ENCODE measurements at places on chromosomes 4 and X.
A peak's percentile ranks its signal among the peaks of the same experiment; 100 is the strongest.

GRCh38 chrX:2584251-2585157 is 83.7 kb upstream of the DHRSX start:
- no peak for DNase-seq

- no peak for DNase-seq
Measured at GRCh38 chr4:176150704-176151103, 44.7 kb downstream of the SPATA4 start.

DNA sequence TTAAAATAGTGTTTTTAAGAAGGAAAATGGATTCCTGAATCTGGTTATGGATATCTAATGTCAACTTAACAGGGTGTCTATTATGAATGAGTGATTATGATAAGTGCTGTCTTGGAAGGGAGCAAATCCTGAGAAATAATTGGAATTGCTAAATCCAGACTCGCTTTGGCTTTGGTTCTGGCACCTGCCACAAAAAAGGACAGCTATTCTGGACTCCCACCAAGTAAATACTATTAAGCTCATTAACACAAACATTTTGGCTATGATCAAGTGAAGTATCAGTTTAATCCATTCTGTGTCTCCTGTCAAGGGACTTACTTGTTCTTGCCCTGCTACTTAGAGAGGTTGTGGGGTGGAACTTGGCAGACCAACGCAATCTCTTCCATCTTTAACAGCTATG is 403.7 kb downstream of the CENPC start:
- DNase-seq = no peak

GRCh38 chr4:169185133-169185956 is 85.4 kb downstream of the SH3RF1 start:
- no peak for DNase-seq

DNA sequence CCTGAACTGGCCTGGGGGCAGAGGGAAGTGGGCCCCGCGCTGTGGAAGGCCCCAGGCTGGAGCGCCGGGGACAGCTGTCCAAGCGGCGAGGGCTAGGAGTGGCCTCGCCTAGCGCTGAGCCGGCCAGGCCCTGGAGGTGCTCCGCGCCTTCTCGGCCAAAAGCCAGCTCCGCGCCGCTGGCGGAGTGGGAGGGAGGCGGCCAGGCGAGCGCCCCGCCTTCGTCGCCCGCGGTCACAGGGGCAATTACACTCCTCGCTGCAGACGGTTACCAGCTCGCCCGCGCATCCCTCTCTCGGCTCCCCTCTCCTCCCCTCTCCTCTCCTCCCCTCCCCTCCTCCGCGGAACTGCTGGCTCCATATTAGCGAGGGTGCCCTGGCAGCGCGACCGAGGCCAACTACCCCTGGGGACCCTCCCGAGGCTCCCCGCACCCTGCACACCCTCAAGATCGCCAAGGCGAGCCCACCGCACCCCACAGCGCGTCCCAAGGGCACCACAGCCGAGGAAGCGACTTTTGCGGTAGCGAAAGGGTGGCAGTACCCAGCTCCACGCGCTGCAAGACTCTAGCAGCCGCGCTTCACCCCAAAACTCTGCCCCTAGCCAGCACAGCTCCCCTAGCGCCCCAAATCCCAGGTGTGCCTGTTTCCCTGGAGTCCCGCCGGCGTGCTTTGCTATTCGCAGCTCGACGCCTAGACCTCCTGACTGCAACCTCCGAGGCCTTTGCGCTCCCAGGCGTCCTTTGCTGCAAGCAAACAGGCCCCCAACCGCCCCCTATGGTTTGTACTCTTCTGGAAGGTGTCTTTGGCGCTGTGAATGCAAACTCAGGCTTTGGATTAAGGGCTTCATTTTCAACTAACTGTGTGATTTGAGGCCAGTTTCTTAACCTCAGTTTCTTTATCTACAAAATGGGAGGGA is 91.4 kb downstream of the BCOR start:
- DNase-seq = peak; percentile 50

GRCh38 chrX:106935175-106935574 is 15.0 kb downstream of the CLDN2 start:
- DNase-seq = no peak

GRCh38 chr4:38160487-38161207 is 200.4 kb downstream of the PTTG2 start:
- peak; percentile 96 for DNase-seq

- DNase-seq = no peak
Measured at GRCh38 chrX:74890676-74891430, 34.4 kb downstream of the NEXMIF start.

- no peak for DNase-seq
Measured at GRCh38 chr4:85152480-85152879, 186.0 kb upstream of the WDFY3 start.

DNA sequence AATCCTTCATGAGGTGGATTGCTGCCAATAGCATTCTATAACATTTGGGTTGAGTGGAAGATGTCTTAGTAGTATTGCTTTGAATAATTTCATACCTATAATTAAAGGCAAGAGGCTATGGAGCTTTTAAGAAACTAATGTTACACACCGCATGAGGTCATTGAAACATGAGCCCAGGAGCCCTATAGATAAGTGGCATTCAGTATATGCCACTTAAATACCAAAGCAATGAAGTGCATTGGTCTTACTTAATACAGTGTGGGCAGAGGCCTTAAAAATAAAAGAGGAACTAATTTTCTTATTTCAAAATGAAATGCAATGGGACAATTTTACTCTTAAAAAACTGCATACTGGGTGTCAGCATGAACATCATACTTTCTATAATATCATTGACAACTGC is 47.5 kb downstream of the SPATA18 start:
- DNase-seq = no peak

DNA sequence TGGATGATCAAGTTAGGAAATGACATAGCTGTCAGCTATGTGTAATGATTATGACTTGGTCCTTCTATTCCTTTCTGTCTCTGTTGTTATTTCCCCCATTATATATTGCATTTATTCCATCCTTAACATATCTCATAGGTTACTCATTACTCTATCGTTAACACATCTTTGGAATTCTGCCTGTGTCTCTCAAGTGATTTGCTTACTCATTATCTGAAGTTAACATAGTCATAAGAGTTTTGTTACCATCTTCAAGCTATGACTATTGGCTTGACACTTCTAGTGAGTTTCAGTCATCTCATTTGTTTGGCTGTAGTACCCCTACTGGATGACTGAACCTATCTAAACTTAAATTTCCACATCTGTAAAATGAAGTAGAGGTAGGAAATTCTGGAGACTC is 286.1 kb upstream of the PPP1R2C start:
- DNase-seq = no peak

DNA sequence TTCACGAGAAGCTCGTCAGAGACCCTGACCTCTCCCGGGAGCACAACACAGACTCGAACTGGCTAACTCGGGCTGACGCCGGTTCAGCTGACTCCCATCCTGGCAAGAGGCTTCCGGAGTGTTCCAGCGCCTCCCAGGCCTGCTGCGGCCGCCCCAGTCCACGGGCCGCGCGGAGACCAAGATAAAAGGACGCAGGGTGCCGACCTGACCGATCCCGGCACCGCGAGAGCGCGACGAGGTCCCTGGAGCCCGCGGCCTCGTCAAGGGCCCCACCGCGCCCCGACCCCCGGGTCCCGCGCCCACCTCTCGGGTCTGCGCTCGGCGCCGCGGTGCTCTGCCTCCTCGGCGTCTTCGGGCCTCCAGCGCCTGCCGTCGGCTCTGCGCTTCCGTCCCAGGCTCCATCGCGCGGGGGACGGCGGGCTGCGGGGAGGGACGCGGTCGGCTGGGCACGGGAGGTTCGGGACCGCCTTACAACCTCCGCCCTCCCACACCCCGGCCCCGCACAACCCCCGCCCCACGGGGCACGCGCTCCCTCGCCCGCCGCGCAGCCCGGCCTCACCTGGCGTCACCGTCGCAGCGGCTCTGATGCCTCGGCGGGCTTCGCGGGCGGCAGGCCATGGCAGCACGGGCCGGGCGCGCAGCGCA is 426 bp downstream of the SLBP start:
- DNase-seq = peak; percentile 39

- no peak for DNase-seq
Measured at GRCh38 chrX:76920607-76921006, 493.1 kb downstream of the MAGEE1 start.

DNA sequence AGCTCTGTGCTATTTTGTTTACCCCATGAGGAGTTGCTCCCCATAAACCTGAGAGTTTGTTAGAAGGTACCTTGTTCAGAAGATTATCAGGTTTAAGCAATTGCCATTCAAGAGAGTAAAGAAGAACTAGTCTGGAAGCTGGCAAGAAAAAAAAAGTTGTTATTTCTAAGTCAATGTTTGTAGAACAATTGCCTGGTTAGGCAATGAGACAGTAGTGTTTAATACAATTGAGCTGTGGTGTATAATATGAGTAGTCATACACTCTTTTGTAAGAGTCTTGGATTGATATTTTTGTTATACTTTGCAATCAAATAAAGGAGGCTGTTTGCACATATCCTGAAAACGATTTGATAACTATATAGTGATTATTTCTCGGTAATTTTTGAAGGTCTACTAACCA is 44.7 kb downstream of the GALNT7 start:
- no peak for DNase-seq

DNA sequence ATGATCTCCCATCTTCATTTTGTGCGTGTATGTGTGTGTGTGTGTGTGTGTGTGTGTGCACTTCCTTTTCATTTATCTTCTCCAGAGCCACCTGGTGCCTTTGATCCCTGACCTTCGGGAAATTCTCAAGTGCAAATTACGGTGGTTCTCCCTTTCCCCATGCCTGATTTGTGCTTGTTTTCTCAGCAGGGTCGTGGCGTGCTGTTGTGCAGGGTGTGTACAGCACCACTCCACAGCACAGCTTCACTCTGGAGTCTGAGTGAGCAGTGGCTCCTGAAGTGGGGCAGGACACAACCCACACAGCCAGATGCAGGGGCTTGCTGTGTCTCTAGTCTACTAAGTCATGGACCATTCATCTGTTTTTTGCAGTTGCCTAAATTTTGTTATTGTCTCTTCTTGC is 114.2 kb upstream of the TBC1D9 start:
- no peak for DNase-seq

GRCh38 chr4:48093991-48094416 is 40.0 kb downstream of the TXK start:
- peak; percentile 86 for DNase-seq

GRCh38 chr4:109955146-109955545 is 42.5 kb downstream of the EGF start:
- no peak for DNase-seq

DNA sequence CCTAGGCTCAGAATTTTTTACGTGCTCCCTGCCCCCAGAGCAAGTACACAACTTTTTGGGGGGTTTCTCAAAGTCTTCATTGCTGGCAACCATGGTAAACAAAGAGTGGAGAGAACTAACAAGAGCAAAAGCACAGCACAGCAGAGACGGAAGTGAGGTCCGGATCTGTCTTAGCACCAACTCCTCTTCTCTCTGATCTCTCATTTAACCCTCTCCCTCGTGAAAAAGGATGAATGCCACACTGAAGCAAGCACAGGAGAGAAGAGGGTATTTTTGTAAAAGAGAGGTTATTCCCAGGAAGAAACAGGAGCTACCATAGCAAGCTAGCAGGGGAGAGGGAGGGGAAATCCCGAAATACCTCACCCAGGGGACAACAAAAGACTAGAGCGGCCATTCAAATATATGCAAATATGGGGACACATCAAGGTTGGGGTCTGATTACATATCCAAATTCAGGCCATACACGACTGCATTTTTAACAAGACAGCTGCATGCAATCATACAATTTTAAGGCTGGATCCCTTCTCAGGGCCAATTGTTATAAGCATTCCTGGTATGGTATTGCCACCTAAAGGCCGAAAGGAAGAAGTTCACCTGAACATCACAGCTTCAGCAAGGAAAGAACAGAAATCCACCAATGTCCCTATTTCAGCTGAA is 46.6 kb downstream of the CD40LG start:
- peak; percentile 34 for DNase-seq

- DNase-seq = no peak
Measured at GRCh38 chrX:20254712-20255299, 11.9 kb downstream of the RPS6KA3 start.

GRCh38 chrX:121832446-121832845 is 785.0 kb downstream of the GLUD2 start:
- peak; percentile 52 for DNase-seq

GRCh38 chrX:135531813-135532212 is 11.4 kb downstream of the INTS6L start:
- peak; percentile 2 for DNase-seq

DNA sequence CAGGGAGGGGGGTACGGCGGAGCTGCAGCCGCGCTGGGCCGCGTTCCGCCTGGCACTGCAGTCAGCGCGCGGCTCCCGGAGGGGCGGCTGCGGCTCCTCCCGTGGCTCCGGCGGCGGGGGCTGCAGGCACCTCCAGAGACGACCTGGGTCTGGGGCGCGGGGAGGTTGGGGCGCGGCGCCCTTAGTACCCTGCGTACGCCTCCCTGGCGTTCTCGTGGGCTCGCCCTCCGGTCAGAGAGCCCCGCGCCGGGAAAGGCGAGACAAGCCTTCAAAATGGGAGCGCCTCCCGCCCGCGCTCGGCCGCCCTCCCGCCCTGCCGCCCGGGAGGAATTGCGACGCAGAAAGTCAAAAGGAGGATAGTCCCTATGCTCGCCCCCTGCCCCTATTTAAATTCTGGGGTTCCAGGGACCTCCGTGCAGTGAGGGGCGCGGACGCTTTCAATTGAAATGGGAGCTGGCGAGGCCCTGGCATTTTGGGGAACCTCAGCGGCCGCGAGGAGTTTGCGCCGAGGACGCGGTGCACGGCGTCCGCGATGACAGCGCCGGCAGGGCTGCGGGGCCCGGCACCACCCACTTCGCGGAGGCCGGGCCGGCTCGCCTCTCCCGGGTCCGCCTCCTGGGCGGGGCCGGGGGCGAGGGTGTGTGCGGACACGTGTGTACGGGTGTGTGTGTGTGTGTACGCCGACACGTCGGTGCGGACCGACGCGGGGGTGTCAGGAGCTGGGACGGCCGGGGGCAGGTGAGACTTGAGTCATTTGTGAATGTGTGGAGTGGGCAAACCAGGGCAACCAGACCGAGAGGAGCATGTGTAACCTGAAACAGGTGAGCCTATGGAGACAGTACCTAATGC is 544 bp downstream of the HERC3 start:
- DNase-seq = peak; percentile 72

- DNase-seq = no peak
Measured at GRCh38 chr4:174273930-174274329, 9.5 kb downstream of the FBXO8 start.

DNA sequence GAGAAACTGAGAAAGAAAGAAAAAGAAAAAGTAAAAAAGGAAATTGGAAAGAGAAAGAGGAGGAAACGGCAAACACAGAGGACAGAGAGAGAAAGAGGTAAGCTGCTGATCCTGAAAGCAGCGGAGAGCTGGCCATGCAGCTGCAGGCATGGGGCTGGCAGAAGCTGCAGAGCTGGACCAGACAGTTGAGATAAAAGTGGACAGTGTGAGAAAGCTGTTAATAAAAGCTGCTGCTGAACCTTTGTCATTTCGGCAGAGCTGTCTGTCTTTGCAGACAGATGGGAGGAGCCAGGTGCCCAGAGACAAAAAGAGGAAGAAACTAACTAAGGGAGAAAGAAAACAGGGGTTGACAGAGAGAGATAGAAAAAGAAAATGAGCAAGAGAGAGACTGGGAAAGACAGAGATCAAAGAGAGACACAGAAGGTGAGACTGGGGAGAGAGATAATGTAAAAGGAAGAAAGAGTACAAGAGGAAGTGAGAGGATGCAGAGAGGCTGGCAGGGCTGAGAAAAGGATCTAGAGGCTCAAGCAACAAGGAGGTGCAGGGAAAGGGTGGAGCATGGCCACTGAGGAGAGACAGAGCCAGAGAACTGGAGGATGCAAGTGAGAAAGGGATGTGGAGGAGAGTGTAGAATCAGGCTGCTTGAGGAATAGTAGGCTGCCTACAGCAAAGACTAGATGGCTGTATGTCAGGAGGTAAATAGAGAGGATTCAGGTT is 376.8 kb upstream of the FGF16 start:
- no peak for DNase-seq
